ENCODE measurements at places on chromosomes 2 and 18.

DNA sequence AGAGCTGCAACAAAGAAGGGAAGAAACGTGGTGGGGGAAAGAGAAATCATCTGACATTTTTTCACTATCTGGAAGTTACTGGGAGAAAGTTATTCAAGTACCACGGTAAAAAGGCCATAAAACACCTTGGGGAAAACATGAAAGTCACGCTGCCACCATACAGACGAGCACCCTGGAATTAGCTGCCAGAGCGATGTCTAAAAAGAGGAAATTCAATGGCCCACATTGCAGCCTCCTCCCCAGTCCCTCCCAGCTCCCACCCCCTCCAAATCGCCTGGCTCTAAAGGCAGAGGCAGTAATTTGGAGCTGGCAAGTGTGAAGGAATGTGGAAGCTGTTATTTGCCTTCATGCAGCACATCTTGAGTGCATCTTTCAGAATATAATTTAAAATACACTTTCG, 192.0 kb downstream of the ALK start:
- no peak for DNase-seq

GRCh38 chr2:54565551-54565950, 109.4 kb downstream of the SPTBN1 start:
- no peak for DNase-seq

- DNase-seq: no peak
Measured at GRCh38 chr18:70998490-70998889, 709.6 kb downstream of the SOCS6 start.

DNA sequence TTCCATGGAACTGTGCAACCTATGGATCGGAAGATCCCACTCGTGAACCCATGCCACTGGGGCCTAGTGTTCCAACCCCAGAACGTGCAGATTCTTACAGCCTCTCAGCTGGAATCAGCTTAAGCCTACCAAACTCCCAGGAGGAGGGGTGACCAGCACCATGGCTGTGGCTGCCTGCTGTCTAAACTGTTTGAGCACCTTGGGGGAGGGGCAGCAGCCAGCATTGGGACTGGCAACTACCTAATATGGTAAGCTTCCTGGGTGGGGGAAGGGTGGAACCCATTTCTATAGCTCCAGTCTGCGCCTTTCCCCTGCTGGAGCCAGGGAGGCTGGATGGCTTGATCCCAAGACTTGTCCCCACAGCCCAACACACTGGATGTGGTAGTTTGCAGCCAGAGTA, 10.7 kb upstream of the POLE4 start:
- DNase-seq: no peak

DNA sequence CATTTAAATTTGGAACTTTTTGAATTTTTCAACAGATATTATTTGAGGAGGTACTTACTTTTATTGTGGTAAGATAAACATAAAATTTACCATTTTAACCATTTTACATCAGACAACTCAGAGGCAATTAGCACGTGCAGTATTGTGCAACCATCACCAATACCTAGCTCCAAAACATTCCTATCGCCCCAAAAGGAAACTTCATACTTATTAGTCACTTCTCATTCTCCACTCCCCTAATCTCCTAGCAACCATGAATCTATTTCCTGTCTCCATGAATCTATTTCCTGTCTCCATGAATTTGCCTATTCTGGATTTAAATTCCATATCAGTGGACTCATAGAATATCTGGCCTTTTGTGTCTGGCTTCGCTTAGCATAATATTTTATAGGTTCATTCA, 69.9 kb upstream of the FAM136A start:
- peak; percentile 78 for DNase-seq

DNA sequence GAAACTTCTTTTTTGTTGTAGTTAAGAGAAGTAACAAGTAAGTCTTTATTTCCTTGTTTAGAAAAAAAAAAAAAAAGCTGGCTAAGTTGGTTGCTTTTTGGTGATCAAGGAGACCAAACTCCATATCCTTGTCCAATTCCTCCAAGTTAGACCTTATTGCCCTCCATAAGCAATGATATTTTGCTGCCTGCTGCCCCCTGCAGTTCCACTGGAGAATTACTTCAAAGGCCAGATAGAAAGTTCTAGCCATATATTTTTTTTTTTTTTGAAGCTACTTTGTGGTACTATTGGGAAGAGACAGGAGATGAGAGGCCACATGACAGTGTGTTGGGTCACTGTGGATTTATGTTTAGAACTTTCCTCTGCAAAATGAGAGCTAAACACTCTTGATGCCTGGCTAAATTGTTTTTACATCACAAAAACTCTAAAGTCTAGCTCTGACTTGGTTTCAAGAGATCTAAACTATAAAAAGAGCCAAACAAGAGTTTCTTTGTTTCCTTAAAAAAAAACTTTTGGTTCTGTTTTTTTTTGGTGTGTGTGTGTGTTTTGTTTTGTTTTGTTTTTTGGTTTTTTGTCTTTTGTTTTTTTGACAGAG, 80.7 kb upstream of the RASGRP3 start:
- DNase-seq: peak; percentile 82

- no peak for DNase-seq
Measured at GRCh38 chr18:44750774-44751173, 70.1 kb downstream of the SETBP1 start.

DNA sequence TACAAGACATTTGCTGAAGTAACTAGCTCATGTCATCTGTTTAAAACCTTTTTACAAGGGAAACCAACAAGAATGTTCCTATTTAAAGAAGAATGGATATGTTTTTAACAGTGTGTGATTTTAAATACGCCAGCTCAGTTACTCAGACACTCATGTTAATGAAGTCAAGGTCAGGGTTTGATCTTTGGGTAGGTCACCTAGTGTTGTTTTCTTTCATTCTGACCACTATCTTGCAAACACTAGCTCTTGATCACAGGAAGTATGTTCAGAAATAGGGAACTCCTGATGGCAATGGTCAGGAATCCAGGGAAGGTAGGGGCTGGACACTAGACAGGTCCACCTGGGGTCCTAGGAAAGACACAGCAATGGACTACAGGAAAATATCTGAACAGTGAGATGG, 116.7 kb downstream of the CPS1 start:
- no peak for DNase-seq

DNA sequence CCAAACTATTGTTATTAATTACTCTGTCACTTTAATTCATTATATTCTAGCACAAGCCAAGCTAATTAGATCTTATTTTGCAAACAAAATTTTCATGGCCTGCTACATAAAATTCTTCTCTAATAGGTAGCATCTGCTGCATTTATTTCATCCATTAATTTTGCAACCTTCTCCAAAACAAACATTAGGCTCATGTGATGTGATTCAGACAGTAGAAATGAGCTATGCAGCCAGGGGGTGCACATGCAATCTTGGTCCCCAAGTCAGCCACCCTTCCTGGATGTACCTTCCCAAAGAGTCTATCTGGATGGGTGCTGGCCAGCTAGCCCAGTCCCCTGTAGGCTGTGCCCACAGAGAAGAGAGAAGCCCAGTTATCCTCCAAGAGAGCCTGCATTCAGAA, 242.1 kb upstream of the OSR1 start:
- DNase-seq: no peak

DNA sequence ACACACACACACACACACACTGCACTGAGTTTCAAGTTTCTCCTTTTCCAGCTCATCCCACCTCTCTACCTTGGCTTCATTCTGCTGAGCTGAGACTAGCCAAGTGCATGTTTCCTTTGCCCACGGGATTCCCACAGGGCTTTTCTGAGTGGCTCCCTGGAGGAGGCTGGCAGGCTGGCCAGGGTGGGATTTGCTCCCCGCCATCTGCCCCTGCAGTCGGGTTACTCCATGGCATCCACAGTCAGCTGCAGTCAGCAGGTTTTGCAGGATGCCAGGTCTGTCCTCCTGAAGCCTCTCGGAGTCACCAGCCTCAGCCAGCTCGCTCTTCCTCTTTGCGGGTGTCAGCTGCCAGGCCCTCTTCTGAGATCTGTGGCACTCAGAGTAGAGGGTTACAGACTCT, 783.7 kb upstream of the SOX11 start:
- no peak for DNase-seq

- no peak for DNase-seq
Measured at GRCh38 chr18:50320719-50321118, 33.2 kb upstream of the CXXC1 start.

DNA sequence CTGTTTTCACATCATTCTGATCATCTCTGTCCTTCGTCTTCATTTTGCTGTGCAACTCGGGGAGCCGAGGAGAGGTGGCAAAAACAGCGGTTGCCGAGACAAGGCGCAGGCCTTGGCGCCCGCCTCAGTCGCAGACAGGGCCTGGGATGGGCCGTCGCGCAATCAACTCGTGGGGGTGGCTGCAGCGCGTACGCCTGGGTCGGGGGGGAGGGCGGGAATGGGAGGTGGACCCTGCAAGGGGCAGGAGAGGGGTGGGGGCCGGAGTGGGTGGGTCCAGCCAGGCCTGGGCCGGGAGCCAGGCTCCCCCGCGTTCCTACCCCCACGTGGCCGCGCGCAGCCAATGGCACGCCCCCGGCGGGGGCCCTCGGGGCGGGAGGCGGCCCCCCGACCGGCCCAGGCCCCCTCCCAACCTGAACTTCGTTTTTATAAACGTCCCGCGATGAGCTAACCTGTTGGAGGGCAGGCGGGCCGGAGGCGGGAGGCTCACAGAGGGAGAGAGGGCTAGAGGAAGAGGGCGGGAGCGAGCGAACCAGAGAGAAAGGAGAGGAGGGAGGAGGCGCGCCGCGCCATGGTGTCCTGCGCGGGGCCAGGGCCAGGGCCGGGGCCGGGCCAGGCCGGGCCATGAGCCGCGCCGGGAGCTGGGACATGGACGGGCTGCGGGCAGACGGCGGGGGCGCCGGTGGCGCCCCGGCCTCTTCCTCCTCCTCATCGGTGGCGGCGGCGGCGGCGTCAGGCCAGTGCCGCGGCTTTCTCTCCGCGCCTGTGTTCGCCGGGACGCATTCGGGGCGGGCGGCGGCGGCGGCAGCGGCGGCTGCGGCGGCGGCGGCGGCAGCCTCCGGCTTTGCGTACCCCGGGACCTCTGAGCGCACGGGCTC, at the start of gene HOXD13:
Gene HOXD13 (plus strand): TSS at position 452 of the 875 bp plus-strand sequence. CDS start 170 bp downstream, at position 622.
- DNase-seq: no peak

GRCh38 chr2:164917296-164917903, 37.9 kb downstream of the SLC38A11 start:
- DNase-seq: peak; percentile 62

- DNase-seq: peak; percentile 79
Measured at GRCh38 chr2:23760736-23761135, 166.2 kb downstream of the ATAD2B start.

DNA sequence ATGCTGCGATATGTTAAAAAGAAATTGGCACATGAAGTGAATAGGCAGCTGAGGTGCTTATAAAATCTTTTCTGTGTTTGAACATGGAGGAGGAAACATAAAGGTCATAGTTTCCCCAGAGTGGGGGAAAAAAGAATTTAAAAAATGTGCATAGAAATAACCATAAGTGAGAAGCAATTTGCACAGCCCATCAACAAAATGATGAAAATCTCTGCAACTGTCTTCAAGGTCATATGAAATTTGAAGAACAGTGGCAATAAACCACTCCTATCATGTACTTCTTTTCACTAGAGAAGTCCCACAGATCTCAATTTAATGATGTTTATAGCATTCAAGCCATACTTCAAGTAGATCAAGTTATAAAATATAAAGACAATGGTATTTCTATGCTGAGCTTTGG, 46.7 kb upstream of the ZNF804A start:
- no peak for DNase-seq

- DNase-seq: no peak
Measured at GRCh38 chr2:157789256-157789655, 86.9 kb downstream of the ACVR1 start.

GRCh38 chr2:118851650-118852049, 4.2 kb upstream of the EN1 start:
- no peak for DNase-seq

- DNase-seq: peak; percentile 56
Measured at GRCh38 chr2:212777020-212777491, 238.5 kb upstream of the ERBB4 start.

DNA sequence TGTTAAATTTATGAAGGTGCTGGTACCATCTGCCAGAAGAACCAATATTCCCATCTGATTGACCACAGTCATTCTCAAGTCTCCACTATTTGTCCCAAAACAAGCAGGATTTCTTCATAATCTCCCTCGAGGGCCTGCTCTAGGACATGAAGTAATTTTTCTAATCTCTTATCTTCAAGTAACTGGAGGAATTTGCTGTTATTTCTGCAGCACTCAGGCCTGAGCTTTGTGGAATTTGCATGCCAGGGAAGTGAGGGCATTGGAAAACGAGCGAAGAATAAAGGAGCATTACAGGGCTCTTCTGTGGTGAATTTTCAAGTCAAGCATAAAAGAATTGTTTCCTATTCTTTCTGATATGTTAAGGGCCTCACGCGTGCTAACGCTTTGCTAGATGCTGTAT, 161.2 kb upstream of the EPAS1 start:
- DNase-seq: peak; percentile 67

DNA sequence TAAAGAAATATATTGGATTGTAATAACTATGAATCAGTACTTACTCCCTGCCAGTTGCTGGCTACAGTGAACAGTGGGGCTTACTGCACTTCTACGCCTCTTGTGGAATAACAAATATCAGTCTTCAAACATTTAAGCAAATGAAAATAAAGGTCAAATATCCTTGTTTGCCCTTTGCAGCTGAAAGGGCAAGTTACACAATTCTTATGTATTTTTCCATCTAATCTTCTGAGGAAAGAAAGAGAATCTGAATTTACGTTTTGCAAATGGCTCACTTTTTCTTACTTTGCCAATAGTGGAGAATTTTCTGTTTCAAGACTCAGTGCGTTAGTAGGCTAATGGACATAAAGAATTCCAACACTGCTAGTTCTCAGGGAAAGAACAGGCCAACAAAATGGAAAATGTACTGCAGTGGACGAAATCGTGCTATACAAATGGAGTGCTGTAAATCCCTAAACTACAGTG, 157.2 kb upstream of the TMEM200C start:
- no peak for DNase-seq

DNA sequence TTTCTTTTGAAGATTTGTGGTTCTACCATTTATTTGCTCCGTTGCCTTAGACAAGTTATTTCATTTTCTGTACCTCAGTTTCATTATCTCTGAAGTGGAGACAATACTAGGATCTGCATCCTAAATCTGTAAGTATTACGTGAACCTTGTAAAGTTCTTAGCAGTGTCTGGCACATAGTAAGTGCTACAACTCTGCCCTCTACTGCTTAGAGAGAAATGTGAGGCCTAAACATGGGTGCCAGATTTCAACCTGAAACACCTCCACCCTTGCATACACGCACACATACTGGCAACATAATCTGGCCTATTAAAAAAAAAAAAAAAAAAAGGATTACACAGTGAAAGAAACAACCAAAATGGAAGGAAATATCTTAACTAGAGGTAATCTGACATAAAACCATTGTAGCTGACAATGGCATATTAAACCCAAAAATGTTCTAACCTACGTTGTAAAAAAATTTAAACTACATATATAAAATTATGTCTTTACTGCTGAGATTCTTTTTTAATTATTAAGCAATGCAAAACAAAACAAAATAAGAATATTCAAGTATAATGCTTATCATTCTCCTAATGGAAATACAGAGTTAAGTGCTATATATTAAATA, 132.6 kb downstream of the MAP2 start:
- DNase-seq: peak; percentile 79

DNA sequence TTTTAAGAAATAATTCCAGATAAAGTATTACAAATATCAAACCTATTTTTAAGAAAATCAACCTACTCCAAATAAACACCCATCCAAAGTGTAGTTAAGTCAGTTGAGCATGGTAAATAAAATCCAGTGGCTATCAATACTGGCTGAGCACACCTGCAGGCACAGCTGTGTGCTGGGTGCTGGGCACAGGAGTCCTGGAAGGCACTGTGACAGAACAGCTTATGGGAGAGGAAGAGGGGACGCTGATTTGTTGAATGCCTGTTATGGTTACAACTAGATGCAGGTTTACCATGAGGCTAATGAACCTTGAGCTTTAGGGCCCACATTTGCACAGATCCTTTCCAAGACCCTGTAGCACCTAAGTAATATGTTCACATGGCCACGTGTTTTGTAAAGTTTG, 202.7 kb downstream of the MTX2 start:
- no peak for DNase-seq

Data from cardiac fibroblast (primary cell).